ENCODE measurements at places on chromosomes 6 and 20. TPM values are rescaled to one million over a fixed set of nuclear protein-coding genes. Genes with fewer than 3 reads are reported as not detected.
A peak's percentile ranks its signal among the peaks of the same experiment; 100 is the strongest.

TMEM244 gene
- total RNA-seq: not detected

- no peak for DNase-seq
Measured at GRCh38 chr6:98844244-98845210, 10.2 kb downstream of the POU3F2 start.

GRCh38 chr20:31845300-31845863 lies at the start of gene FOXS1:
TSS of gene FOXS1 (minus strand) at chr20:31845604. CDS start at chr20:31845542, 62 bp downstream.
- DNase-seq: peak; percentile 18

GRCh38 chr6:122033564-122034181 lies 365.8 kb upstream of the HSF2 start:
- peak; percentile 77 for DNase-seq

- DNase-seq: peak; percentile 33
Measured at GRCh38 chr20:49349694-49350252, 71.9 kb upstream of the ZNFX1 start.

GRCh38 chr20:62999580-62999979 lies 7.2 kb downstream of the BHLHE23 start:
- no peak for DNase-seq

DNA sequence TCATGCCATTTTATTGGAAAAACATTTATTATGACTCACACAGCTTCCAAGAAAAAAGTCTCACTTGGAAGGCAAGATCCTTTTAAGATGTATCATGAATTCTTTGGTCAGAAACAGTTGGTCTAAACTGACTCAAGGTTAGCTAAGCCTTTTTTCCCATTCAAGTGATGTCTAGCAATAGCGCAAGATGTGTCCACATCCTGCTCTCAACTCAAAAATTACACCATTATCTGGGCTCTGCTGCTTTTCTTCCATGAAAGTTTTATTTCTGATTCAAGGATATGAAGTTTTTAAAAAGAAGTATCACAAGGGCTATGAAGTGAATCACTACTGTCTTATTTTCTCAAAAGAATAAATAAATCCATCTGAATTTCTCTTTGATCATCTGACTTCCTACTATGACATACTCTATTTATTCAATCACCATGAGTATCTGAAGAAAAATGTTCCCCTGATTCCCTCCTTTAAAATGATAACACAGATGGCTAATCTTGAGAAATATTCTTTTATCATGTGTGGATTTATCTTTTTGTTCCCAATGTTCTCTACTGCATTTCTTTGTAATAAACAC lies 139.2 kb downstream of the AHI1 start:
- no peak for DNase-seq

DNA sequence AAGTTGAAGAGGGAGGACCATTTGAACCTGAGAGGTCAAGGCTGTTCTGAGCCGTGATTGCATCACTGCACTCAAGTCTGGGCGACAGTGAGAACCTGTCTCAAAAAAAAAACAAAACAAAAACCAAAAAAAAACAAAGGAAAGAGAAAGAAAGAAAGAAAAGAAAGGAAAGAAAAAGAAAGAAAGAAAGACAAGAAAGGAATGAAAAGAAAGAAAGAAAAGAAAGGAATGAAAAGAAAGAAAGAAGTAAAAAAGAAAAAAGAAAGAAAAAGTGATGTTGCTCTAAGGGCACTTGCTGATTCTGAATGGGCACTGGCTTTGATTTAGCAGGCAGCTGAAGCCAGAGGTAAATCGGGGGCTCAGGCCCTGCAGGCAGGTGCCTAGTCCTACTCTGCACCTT lies 161.0 kb downstream of the MCHR2 start:
- DNase-seq: no peak

All from cardiac muscle cell (in vitro differentiated cells and primary cell).